ENCODE measurements at places on chromosomes 16 and 17.

DNA sequence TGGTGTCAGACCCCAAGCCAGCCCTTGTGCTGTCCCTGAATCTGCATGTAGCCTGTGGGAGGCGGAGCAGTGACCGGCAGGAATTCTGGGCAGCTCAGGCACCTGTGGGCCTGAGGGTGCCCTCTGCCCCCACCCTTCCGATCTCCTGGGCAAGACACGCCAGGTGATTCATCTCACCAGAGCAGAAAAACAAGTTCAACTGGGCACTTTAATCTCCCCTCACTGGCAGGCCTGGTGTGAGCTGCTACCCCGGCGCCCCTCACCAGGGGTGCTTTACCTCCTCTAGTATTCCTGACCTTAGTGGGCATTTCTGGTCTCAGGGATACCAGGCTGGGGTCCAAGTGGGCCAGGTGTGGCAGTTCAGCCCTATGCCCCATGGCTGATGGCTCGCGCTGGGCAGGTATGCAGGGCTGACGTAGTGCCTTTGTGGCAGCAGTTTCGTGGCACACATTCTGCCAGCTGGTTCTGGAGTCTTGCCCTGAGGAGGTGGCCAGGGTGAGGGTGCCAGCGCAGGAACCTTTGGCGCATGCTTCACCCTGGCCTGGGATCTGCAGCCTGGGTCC is 6.0 kb downstream of the ERBB2 start:
- no peak for DNase-seq

DNA sequence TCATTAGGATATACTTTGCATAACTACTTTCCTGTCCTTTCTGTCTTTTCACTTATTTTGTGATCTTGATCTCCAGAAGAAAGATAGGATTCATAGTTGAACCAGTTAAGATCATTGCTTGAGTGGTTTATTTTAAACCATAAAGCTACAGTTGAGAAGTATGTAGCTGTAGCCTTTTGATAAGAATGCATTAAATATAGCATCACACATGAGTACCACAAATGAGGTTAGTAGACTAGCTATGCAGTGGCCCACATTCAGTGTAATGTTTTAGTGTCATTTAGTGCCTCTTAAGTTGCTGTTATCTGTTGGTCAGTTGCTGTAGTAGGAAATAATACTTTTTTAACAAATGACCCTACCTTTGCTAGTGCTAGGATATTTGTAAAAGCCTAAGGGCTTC is 1.3 kb downstream of the NLK start:
- no peak for DNase-seq

GRCh38 chr17:79019632-79020584 is 4.1 kb upstream of the C1QTNF1 start:
- DNase-seq: peak; percentile 33

- DNase-seq: no peak
Observed at GRCh38 chr16:54422159-54422558, 135.6 kb upstream of the IRX3 start.

DNA sequence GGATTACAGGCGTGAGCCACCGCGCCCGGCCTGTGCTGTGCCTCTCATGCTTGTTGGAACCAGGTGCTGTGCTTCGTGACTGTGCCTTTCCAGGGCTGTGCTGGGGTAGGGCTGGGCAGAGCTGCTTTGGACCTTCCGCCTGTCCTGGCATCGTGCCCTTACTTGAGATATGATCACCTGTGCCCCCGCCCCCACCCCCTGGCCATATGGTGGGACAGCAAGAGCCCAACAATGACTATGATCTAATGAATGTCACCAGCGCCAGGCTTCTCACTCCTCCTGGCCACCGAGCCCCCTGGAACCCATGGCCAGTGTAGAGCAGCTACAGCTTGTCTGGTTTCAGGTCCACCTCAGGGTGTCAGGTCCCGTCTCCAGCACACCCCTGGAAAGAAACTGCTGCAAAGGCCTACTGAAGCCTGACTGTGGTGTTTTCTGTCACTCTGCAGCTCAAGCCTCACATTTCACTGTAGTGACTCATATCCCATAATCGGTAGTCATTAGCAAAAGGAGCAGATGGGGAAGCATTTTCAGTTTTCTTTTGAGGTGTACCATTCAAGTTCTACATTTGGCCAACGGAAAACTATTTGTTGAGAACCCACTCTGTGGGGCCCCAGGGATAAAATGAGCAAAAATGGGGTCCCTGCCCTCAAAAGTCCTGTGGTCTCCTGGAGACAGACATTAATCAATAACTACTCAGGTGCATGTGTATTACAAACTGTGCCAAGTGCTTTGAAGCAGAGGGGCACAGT is 22.1 kb downstream of the FCSK start:
- DNase-seq: no peak

DNA sequence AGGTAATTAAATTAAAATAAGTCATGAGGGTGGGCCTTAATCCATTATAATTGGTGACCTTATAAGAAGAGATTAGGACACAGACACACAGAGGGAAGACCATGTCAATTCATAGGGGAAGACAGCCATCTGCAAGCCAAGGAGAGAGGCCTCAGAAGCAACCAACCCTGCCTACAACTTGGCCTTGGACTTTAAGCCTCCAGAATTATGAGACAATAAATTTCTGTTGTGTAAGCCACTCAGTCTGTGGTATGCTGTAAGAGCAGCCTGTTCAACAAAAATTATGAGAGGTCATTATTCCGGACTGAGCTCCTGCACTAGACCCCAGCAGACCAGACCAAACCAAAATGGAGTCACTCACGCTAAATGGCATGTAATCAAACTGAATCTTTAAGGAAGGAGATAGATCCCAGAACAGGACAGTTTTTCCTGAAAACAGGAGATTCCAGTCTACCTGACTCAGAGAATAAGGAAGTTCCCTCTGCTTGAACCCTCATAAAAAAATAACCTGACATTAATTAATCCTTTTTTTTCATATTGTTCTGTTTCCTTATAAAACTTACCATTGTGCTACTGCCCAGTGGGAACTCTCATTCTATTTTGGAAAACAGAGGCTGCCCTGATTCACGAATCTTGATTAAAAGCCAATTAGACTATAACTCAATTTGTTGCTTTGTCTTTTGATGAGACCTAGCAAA is 74.3 kb downstream of the DNAH3 start:
- DNase-seq: no peak
